Psoas muscle (tissue), 8 donors: ENCODE measurements at places on chromosomes 3 and 15. TPM values are rescaled to one million over a fixed set of nuclear protein-coding genes. Genes with fewer than 3 reads are reported as not detected.

DNA sequence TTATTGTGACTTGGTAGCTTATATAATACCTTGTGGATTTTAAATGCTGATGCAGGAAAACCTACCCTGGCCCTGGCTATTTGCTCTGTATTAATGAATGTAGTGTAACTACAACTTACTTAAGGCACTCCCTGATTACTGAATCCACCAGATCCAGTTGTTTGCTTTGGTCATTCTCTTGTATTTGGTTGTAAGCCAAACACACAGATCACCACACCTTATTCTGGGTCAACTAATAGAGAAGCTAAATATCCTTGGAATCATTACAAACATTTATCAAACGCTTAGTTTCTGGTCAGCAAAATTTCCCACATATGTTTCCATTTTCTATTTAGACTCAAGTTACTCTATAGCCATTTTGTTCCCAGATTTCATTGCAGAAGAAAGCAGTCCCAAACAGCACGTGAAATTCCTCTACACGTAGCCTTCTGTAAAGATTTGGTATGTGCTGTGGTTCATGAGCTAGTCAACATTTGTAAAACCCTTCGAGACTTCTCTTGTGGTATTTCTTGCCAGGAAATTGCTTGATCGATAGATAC lies 322.6 kb downstream of the MEX3B start:
- DNase-seq: no peak

DNA sequence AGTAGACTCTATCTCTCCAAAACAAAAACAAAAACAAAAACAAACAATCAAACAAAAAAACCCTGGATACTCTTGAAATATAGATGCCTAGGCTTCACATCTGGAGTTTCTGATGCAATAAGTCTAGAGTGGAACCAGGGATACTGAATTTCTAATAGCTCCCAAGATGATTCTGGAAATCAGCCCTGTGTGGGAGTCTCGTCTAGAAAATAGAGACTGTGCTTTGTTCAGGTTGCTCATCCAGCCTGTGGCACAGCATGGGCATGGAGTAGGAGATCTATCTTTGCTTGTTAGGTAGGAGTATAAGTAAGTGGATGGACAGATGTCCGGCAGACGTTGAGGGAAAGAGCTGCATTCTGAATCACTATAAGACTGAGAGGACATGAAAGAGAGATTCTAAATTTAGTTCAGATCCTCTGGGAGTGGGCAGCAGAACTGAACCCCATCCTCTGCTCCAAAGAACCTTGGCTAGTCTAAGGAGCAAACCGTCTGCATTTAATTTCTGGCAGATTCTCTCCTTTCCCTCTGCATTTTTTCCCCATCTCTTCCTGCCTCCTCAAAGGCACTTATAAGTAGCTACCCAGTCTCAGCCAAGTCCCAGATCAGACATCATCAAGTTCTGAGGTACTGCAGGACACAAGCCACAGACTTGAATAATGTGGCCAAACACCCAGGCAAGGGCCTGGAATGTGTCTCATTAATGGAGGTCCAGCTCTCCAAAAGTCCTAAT lies 92.6 kb upstream of the STRIT1 start:
- DNase-seq: no peak

DNA sequence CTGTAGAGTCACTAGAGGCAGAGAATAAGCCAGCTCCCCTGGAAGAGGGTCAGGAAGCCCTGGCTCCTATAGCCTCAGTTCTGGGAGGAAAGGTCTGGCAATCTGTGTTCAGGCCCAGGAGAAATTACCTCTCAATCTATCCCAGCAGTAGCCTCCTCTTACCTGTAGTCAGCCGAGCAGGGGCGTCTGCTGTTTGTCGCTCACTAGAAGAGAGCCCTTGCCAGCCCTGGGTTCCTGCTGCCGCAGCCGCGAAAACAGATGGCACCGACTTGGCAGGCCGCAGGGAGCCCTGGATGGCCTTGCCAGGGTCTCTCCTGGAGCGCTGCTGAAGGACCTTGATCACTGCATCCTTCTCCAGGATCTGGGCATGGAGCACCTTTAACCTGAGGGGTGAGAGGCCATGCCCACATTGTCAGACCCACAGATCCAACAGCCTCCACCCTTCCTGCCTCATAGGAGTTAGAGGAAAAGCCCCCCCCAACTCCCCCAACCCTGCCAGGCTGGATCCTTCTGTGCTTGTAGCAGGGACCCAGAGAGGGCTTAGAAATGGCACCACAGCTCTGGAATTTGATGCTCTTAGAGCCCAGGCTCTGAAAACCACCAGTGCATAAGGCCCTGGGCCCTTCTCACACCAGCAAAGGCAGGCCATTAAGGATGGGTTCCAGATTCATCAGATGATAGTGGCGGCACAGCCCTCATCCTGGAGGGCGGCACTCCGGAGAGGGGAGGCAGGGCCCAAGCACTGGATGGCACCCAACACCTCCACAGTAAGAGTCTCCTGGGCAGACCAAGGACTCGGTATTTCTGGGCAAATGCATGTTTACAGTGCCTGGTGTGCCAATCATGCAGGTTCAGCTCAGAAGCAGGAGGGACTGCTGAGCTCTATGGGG lies 14.9 kb downstream of the AMOTL2 start:
- DNase-seq: no peak

DNA sequence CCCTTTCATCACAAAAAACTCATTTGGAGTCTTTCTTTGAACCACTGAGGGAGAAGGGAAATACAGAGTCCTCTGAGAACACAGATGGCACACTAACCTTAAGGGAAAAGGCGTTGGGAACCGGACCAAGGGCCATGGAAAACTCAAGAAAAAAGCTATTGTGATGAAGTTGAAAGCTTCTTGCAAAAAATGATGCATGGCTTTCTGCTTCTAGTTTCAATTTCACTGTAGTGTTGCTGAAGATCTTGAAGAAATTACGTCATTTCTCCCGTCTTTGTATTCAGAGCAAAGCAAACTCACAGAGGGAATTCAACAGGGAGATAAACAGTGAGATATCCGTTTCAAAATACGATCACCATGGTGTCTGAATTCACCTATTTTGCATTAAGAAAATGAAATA lies 642.3 kb upstream of the ADAMTS9 start:
- no peak for DNase-seq

- no peak for DNase-seq
These were observed 240.7 kb downstream of the CHST2 start for GRCh38 chr3:143360244-143360643.

DNA sequence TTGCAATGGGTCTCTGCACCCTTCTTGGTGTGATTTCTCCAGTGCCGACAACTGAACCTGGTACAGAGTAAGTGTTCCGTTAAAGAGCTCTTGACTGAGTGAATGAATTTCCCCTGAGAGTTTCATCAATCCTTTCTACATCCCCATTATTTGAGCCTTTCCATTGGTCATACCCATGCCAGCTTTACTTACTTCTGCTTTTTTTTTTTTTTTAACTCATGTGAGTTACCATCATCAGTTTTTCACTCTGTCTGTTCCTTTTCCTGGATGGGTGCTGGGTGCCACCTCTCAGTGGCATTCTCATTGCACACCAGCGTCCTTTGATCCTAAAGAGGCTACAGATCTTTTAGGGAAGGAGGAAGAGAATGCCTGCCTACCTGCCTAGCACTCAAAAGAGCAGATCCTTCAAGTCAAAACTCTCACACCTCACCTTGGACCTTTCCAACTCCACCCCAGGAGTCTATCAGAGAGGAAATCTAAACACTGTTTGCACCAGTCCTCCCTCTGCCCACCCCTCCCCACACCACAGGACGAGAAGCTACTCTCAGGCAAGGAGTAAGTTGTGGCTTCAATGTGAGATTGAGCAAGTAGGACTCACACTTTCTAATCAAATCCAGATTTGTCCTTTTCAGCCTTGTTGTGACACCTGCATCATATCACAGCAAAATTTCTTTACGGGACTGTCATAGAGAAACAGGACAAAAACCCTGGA lies 13.1 kb upstream of the USP3 start:
- DNase-seq: no peak

DNA sequence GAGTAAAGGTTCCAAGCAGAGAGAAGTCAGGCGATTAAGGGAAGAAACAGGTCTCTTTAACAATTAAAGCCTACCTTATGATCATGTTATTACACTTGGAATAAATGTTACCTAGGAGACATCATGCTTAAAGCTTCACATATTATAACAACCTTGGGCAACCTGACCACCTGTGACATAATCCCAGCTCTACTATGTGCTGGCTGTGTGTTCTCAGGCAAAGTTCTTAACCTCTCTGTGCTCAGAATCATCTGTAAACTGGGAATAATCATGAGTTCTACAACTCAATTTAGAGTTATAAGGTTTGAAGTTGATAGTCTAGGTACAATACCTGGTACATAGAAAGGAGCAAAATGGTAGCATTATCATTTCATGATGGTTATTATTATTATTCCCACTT lies 159.3 kb downstream of the MAGI1 start:
- no peak for DNase-seq

- no peak for DNase-seq
These were observed 5.1 kb upstream of the IQSEC1 start for GRCh38 chr3:13078163-13078905.

GRCh38 chr15:67585681-67586080 lies 43.2 kb downstream of the MAP2K5 start:
- no peak for DNase-seq

DNA sequence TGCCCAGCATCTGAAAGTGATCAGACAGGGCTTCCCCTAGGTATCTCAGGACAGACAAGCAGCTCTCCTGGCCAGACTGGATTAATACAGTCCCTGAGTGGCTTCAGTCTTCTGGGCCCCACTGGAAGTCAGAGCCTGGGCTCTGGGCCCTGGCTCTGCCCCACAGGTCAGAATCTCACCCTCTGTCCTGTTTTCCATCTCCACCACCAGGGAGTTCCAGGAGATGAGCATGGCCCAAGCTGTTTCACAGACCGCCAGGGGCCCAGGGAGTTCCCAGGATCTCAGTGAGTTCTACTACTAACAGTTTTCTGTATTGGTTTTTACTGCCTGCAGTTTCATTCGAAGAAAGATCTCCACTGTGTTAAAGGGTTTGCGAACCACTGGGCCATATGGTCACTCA lies 131.5 kb downstream of the MEX3B start:
- DNase-seq: no peak

DNA sequence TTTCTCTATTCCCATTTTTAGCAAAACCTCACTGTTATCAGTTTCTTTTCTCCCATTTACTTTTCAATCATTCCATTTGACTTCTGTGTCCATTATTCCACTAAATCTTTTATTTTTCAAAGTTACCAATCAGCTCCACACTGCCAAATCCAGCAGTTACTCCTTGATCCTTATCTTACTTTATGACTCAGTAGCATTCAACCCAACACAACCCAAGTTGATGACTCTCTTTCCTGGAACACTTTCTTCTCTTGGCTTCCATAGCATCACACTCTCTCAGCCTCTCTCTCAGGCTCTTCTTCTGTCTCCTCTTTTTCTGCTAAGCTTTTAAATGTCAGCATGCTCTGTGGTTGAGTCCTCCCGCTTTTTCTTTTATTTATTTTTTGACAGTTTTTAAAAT lies 36.3 kb downstream of the RASGRP1 start:
- no peak for DNase-seq

GRCh38 chr15:80512726-80513660 lies 108.8 kb downstream of the ARNT2 start:
- no peak for DNase-seq

- DNase-seq: no peak
These were observed 69.0 kb downstream of the GOLIM4 start for GRCh38 chr3:168026764-168027163.

GRCh38 chr3:151923901-151924300 lies 50.5 kb downstream of the SUCNR1 start:
- no peak for DNase-seq

GRCh38 chr15:68399096-68400065 lies 32.6 kb downstream of the ITGA11 start:
- DNase-seq: no peak

DNA sequence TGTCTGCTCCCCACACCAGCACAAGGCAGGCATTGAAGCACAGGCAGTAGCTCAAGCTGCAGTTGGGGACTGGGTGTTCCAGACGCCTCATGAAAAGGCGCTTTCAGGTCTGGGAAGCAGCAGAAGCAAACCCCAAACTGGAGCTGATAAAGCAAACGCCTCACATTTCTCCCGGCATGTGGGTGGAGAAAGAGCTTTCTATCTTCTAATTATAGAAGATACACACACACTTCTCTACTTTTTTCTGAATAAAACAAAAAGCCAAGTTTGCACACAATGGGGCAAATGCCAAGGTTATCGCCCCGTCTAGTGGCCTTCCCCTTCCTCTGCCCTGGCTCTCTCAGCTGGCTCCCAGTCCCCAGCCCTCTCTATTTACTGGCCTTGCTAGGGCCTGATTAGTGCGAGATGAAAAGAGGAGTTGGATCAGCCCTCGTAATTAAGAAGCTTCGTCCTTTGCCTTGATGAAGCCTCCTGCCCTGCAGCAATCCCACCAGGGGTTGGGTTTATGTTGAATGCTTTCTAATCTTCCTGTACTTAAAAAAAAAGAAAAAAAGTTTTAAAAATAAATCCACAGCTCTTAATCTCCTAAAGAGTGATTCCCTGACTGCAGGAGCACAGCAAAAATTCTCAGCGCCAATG lies 120.2 kb downstream of the MEGF11 start:
- DNase-seq: no peak

DNA sequence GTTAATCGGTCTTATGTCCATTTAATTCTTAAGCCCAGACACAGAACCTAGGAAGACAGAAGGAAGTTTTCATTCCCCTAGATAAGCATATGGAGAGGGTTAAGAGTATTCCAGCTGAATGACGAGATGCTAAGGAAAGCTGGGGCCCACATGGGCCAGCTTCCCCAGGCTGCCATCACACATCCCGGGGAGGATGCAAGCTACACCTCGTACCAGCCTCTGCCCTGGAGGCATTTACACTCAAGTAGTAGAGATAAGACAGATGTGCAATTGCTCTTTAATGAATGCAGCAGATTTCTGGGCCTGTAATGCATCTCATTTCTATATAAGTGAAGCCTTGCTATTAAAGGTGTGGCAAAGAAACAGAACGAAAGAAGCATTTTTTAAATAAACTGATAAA lies 144.5 kb downstream of the MEX3B start:
- no peak for DNase-seq

DNA sequence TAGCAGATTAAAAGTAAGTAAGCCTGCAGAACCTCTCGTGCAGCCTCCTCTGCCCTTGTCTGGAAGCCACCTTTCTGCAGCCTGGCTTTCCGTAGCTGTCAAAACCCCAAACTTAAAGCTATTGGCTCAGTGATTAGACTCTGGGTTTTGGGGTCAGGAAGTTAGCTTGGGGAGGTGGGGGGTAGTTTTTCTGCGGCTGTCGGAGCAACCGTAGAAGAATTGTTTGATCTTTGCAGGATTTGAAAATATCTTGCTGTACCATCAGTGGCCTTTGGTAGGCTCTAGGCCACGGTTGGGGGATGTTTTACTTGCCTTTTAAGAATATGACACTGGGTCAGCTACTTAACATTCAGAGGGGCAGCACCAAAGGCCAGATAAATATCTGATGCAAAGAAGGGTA lies 88.4 kb upstream of the RASGRP1 start:
- no peak for DNase-seq

- DNase-seq: no peak
These were observed 35.2 kb upstream of the SLC24A5 start for GRCh38 chr15:48085591-48085930.

Gene TGFBR2
- total RNA-seq: 42.6 TPM

Gene PLA2G4D
- total RNA-seq: not detected

Gene AP3B2
- total RNA-seq: 0.13 TPM

Gene ATP13A5
- not detected for total RNA-seq

Gene SENP7
- 8.7 TPM for total RNA-seq

Gene FGF12
- 0.76 TPM for total RNA-seq

Gene CFAP100
- total RNA-seq: not detected

Gene TNFSF10
- total RNA-seq: 5.5 TPM
